Esophagus mucosa (tissue), 1 donor: ENCODE measurements at places on chromosomes 1 and 21.
A peak's percentile ranks its signal among the peaks of the same experiment; 100 is the strongest.

- ATAC-seq: no peak
These were observed 688.9 kb upstream of the ADGRL2 start for GRCh38 chr1:81111818-81112217.

- no peak for ATAC-seq
These were observed 44.1 kb downstream of the COL18A1 start for GRCh38 chr21:45448810-45449657.

GRCh38 chr1:209624558-209625549 is 27.4 kb downstream of the LAMB3 start:
- no peak for ATAC-seq

- peak; percentile 50 for ATAC-seq
These were observed 111.6 kb downstream of the CYYR1 start for GRCh38 chr21:26461500-26461899.

- peak; percentile 31 for ATAC-seq
These were observed 6.9 kb downstream of the TNFRSF1B start for GRCh38 chr1:12173631-12174121.

DNA sequence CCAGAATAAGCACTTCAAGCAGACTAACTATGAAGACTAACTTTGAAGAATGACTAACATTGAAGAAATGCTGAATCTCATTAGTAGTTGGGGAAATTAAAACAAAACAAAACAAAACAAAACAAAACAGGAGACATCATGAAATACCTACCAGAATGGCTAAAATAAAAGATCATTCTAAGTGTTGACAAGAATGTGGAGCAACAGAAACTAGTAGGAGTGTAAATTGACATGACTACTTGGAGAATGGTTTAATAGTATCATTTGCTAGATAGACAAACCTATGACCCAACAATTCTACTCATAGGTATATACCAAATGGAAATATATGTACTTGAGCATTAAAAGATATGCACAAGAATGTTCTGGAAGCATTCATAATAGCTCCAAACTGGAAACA is 18.9 kb upstream of the ZFP69B start:
- ATAC-seq: no peak

- no peak for ATAC-seq
These were observed 105.2 kb downstream of the ZSCAN20 start for GRCh38 chr1:33577663-33578062.

DNA sequence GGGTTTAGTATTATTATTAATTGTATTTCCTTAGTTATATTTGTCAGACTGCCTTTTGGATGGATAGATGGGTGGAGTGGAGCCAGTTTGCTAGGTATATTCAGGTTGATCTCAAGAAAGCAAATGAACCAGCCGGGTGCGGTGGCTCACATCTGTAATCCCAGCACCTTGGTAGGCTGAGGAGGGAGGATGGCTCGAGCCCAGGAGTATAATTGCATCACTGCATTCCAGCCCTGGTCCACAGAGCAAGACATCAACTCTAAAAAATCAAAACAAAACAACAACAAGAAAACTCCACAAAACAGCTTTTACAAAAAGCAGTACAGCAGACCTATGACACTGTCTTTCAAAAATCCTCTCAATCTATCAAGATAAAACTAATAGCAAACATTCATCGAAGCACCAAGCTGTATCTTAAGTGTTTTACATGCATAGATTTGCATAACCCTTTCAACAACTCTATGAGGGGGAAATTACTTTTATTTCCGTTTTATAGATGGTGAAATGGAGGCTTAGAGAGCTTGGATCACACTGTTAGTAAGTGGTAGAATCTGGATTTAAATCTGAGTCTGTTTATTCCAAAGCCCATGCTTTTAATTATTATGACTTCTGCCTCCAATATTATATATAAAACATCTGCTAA is 25.5 kb downstream of the KMO start:
- no peak for ATAC-seq

DNA sequence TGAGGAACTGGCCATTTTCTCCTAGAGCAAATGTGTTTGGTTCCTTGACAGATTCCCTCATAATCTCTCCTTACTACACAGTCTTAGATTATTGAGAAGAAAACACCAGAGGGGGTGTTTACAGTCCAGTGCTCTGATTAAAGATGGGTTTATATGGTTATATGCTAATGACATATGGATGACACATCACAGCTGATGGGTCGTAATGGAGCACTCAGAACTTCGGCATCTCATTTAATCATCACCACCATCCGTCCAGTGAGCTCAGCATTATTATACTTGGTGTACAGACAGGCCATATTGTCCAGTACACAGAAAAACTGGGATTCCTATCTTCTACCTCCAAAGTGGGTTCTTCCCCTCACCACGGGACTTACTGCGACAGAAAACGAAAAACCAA is 22.3 kb upstream of the NR5A2 start:
- no peak for ATAC-seq

- no peak for ATAC-seq
These were observed 269.2 kb downstream of the NEGR1 start for GRCh38 chr1:72013161-72013560.

DNA sequence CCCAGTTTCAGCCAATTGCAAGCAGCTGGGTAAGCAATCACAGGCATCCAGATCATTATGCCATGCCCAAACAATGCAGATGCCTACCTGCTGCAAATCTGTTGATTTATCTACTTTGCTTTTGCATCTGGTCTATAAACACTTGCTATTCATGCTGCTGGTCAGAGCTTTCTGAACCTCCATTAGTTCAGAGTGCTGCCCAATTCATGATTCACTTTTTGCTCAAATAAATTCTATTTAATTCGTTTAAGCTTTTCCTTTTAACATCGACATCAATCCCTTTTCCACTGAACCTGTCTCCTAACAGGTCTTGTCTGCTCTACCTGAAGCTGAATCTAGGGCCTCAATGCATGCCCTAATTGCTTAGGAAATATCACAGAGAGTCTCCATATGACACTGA is 99.4 kb upstream of the C1orf87 start:
- no peak for ATAC-seq

DNA sequence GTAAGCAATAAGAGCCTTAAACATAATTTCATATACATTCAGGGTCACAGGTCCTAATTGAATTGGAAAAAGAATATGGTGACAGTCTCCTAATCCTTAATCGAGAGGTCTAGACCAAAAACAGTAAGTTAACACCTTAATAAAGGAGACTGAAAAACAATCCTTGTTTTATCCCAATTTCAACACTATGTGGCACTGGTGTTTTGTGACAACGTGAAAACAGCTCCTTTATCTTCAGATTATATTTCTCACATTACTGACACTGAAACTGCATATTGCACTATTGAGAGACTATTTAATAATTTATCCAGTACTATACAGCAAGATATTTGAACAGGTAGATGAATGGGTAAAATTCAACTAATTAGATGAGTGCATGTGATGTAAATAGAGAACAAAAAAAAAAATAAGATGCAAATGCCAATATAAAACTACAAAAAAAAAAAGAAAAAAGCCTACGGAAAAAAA is 34.1 kb downstream of the TP53BP2 start:
- ATAC-seq: peak; percentile 48

DNA sequence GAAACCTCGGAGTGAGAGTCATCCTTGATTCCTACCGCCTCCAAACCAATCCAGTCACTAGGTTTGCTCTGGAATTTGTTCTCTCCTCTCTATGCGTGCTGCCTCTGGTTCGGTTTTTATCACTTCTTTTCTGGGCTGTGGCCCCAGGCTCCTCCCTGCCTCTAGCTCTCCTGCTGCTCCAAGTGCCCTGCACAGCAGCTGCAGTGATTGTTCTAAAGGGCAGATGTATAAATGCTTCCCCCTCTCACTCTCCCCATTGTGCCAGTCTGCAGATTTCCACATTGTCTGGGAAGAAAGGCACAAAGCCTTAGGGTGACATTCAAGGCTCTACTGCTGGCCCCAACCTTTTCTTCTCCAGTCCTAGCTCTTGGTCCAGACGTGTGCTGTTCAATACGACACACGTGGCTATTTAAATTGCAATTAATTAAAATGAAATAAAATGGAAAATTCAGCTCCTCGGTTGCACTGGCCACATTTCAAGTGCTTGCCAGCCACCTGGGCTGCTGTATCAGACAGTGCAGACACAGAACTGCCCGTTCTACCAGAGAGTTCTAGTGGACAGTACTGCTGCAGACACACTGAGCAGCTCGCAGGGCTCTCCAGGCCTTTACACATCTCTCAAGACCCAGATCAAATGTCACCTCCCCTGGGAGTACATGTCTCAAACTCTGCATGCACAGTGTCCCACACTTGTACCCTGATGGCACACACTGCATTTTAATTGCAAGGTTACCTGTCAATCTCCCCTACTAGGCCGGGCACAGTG is 12.4 kb downstream of the TRIM62 start:
- ATAC-seq: no peak

- ATAC-seq: no peak
These were observed 20.3 kb downstream of the RNASEL start for GRCh38 chr1:182568647-182569284.

GRCh38 chr21:43332861-43333297 is 94.1 kb downstream of the SIK1 start:
- no peak for ATAC-seq

DNA sequence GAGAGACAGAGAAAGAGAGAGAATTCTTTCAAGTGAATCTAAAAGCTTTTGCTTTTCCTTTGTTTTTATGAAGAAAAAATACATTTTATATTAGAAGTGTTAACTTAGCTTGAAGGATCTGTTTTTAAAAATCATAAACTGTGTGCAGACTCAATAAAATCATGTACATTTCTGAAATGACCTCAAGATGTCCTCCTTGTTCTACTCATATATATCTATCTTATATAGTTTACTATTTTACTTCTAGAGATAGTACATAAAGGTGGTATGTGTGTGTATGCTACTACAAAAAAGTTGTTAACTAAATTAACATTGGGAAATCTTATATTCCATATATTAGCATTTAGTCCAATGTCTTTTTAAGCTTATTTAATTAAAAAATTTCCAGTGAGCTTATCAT is 117.6 kb downstream of the PTPRC start:
- ATAC-seq: no peak

GRCh38 chr1:118791094-118791691 is 196.9 kb downstream of the TBX15 start:
- no peak for ATAC-seq

DNA sequence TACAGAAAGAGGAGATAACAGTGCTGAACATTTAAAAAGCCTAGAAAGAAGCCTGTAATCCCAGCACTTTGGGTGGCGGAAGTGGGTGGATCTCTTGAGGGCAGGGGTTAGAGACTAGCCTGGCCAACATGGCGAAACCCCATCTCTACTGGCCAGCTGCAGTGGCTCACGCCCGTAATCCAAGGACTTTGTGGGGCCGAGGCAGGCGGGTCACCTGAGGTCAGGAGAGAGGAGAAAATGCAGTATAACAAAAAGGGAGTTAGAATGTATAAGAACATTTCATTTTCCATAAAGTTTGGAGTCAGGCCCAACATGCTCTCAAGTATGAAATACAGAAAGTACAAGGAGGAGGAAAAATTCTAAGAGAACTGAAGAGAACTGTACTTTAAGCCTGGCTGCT is 134.5 kb downstream of the SMYD3 start:
- no peak for ATAC-seq

DNA sequence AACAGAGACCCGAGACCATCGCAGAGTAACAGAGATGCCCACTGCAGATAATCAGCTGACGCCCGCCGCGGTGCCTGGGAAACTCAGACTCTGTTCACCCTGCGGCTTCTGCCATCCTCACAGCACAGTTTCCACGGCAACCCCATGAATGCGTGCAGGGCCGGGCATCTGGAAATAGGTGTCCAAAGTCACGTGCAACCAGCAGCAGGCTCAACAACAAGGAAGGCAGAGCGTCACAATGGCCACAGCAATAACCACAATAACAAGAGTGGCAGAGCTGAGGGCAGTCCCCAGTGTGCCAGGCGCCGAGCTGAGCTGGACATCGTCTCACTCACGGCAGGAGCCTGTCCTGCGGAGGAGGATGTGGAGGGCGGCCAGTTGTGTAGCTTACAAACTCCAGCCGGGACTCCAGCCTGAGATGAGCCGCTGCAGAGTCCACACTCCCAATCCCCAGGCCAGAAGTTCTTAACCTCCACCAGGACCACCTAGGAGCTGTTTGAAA is 102.0 kb downstream of the CRYAA start:
- ATAC-seq: no peak

- ATAC-seq: no peak
These were observed 42.0 kb downstream of the STUM start for GRCh38 chr1:226590614-226591013.

DNA sequence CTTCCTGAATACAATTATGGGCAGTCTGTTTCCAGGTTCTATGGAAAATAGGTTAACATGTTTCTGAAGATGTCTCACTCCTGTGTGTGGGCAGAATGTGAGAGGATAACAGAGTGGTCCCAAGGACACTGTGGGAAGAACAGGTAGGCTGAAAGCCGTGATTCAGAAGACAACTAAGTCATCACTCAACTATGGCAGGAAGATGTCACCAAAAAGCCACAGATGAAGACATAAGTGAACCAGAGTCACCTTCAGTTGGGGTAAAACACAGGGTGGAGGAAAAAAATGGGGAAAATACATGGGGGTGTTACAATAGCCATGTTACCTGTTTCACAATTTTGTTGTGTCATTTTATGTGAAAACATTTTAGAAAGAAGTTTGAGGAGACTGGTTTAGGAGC is 75.1 kb downstream of the UCHL5 start:
- ATAC-seq: no peak

GRCh38 chr1:19809044-19809750 is 5.9 kb downstream of the RNF186 start:
- ATAC-seq: no peak

DNA sequence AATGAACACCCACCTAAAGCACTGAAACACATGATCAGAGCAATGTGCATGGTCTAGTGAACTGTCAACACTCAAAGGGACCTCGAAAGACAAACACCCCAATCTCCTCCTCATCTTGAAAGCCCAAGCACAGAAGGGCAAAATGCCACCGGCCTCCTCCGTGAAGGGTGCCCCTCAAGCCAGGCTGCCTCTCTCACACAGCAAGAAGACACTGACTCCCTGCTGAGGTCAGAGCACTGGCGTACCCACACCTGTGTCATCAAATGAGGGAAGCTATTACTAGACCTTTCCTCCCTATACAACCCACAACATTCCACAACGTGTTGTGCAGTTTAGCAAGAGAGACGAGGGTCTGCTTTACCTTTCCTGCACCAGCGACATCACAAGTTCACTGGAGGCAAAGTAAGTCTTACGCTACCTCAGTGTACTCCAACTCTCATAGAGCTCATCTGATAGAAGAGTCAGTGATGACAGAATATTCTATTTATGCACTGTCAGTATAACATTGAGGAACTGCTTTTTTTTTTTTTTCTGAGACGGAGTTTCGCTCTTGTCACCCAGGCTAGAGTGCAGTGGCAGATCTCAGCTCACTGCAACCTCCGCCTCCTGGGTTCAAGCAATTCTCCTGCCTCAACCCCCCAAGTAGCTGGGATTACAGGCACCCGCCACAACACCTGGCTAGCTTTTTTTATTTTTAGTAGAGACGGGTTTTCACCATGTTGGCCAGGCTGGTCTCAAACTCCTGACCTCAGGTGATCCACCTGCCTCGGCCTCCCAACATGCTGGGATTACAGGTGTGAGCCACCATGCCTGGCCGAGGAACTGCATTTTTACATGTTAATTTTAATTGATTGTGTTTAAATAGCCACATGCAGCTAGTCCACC is 3.3 kb downstream of the SH3BP5L start:
- ATAC-seq: no peak
